ENCODE measurements at places on chromosomes 7 and 10.

GRCh38 chr7:39624442-39624807 lies 1.1 kb downstream of the RALA start:
- no peak for DNase-seq

GRCh38 chr7:69213878-69214277 lies 384.4 kb upstream of the AUTS2 start:
- DNase-seq = no peak

GRCh38 chr10:124741281-124741921 lies 2.8 kb downstream of the FAM53B start:
- DNase-seq = peak; percentile 87

DNA sequence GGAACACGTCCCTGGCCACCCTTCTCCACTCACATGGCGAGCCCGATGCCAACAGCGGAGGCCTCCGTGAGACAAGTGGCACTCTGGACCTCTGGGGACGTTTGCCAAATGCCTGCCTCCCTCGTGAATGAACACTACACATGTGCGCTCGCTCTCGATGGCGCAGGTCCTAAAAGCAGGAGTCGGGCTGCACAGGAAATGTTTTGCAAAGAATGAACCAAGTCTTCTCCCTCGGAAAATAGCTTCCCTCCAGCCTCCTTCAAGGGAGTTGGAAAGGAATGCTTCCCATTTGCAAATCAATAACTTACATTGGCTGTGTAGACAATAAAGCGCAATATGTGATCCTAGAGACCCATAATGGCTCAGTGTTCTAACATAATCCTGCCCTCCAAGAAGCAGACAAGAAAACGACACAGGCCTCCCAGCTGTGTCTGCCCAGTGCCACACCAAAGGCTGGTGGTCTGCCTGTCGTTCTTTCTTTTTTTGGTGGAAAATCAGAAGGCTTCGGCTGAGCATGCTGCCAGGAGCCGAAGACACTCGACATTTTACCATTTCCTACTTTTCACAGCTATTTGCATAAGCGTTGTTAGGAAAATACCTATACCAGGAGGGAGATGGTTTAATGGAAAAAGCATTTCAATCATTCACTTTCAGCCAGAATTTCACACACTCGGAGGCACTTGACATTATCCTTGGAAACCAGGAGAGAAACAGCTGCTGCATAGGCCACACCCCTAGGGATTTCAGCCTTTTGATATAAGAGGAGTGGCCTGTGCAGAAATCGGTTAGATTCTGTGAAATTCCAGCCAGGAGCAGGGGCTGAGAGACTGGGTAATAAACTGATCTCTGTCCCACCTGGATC lies 38.4 kb downstream of the ATXN7L1 start:
- DNase-seq = no peak

DNA sequence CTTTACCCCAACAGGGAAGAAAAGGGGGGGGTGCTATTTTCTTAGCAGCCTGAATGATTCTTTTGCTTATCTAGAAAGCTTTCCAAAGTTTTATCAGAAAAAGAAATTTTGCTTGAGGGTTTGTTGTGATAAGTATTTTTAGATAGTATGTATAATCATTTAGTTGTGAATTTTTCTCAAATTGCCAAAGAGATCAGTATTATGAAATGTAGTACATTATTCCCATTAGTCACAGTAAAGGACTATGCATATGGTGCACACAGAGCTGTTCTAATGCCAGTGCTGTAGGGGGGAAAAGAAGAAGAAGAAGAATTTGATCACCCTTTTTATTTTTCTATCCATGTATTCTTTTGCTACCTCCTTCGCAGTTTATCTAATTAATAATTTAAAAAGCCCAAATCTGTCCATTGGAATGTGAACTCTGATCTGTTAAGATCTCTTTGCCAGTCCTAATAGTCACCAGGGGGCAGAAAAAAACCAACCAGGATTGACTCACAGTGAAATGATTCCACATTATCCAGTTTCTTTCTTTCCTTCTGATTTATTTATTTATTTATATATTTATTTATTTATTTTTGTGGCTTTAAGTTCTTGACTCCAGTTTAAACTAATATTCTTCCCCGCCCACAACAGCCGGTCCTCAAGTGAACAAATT lies 4.7 kb downstream of the RBM20 start:
- DNase-seq = no peak

DNA sequence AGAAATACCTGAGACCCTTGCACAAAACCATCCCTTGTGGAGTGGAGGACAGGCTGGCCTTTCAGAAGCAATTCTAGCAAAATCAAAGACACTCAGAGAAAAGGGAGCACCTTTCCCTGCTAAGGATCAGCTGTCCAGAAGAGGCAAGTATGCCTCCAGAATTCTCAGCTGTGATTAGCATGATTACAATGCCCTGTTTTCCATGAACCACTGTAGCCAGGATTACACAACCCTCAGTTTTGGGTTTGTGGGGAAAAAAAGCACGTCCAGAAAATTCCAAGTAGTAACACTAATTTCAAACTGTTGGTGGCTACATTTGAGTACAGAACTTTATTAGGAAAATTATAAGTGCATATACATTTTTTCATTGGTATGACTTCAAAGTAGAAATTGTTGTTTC lies 15.0 kb downstream of the CXCL12 start:
- DNase-seq = no peak

- no peak for DNase-seq
Measured at GRCh38 chr7:9945131-9945530, 1028.5 kb upstream of the PHF14 start.

DNA sequence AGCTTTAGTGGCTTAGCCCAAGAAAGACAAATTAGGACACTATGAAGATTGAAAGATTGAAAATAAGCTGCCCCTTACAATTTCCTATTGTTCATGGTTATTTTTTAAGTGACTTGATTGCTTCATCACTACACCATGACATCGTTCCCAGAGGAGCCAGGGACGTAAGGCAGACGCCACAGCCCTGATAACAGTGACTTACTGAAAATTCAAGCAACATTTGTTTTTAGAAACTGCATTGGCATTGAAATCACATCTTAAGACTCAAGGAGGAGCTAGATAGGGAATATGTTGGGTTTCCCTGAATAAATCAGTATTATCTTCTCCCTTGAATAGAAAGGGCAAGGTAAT lies 38.7 kb upstream of the ANK3 start:
- DNase-seq = no peak

GRCh38 chr10:74827045-74827441 lies 643 bp downstream of the KAT6B start:
- no peak for DNase-seq

- no peak for DNase-seq
Measured at GRCh38 chr7:134371536-134371935, 54.8 kb upstream of the SLC35B4 start.

DNA sequence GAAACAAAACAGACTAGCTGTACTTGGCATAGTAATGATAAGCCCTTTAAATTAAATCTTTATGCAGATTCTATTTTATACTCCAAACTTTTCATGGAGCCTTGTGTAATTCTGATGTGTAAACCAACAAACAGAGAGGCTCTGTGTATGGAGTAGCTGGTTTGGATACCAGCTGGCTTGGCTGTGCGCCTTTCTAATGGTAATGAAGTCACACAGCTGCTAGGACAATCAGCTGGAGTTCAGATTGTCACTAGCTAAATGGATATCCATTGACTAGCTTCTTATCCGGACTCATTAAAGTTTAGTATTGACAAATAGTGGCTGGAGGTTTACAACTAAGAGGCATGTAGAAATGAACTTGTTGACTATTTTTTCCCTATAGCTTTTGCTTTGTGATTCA lies 398.4 kb downstream of the DGKB start:
- no peak for DNase-seq

DNA sequence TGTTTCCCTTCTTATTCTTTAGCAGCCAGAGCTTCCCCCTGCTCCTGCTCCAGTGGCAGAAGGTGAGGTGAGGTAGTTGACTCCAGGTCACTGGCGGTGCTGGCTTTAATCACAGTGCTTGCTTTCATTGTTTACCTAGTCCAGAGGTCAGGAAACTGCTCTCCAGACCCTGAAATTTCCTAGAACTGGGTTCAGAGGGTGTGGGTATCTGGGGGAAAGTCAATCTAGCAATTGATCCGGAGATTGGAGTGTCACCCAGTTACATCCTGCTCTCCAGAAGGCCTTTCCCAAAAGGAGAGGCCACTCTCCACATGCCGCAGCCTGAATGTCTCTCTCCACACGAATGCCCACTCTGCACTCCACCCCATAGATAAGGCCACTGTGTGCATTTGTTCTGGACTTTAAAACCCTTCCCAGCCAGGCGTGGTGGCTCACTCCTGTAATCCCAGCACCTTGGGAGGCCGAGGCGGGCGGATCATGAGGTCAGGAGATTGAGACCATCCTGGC lies 2.1 kb upstream of the MBL2 start:
- no peak for DNase-seq

DNA sequence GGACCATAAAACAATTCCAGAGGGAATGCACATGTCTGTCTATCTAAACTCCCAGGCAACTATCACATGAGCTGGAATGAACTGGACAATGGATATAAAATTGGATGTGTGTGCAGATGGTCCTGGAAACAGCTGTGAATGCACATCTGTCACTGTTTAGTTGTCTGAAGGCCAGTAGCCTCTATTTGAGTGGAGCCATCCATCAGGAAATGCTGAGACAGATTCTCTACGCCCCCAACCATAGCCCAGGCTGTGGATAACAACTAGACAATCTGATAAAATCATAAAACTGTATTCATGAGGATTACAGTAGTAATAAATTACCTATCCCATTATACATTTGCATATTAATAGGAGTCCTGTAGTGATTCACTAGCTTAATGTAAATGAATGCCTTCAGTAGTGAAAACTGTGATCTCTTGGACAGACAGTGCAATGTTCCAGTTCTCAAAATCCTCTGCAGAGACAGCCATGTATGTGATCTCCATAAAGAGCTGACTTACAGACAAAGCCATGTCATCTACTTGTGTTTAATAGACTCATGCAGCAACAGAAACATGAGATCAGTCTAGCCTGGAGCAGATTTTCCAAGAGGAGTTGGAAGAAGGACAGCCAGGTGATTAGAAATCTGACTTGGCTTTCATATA lies 907.6 kb downstream of the KCNMA1 start:
- no peak for DNase-seq

DNA sequence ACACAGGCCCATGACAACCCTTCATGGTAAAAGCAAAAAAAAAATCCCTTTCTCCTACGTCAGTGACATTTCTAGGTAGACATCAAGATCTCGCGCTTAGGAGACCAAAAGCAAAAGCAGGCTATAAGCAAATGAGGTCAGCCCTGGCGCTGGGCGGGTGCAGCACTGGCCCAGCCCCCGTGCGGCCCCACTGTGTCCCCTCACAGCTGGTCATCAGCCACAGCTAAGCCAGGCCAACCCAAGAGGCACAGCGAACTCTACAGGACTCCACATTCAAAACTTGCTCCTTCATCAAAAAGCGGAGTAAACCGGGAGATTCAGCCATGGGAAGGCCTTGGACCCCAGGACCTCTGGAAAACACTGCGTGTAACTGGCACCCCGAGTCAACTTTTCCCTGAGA lies 113.7 kb downstream of the PTPRN2 start:
- no peak for DNase-seq

- no peak for DNase-seq
Measured at GRCh38 chr7:95435422-95435780, 573 bp upstream of the PON2 start.

DNA sequence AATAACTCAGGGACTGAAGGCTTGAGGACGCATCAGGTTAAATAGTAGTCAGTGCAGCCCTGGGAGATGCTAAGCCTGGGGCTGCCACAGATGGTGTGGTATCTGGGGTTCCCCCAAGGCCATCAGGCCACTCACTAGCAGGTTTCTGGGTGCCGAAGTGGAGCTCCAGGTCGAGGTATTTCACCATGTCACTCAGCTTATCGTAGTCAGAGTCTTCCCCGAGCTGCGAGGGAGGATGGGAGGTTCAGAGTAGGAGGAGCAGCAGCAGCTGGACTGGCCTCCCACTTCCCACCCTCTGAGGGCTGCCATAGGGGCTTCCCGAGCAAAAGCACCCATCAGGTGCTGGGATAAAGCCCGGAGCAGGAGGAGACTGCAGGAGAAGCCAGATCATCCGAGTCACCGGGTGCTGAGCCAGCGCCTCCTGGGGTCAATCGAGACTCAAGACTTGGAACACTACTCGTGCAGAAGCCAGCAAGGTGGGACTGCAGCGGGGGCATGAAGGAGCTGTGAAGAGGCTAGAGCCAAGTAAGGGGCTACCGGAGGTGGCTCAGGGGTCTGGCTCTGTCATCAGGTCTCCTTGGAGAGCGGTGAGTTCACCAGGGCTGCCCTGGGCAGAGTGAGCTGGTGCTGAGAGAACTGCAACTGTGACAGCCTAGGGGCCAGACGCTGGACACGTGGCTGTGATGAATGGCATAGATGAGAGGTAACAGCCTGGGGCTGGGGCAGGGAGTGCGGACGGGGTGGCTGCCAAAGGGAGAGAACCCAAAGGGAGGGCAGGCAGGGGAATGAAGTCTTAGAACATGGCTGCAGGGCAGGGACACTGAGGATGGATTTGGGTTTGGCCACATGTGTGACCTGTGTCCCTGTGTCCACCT lies 45.3 kb downstream of the GRID2IP start:
- DNase-seq = no peak

DNA sequence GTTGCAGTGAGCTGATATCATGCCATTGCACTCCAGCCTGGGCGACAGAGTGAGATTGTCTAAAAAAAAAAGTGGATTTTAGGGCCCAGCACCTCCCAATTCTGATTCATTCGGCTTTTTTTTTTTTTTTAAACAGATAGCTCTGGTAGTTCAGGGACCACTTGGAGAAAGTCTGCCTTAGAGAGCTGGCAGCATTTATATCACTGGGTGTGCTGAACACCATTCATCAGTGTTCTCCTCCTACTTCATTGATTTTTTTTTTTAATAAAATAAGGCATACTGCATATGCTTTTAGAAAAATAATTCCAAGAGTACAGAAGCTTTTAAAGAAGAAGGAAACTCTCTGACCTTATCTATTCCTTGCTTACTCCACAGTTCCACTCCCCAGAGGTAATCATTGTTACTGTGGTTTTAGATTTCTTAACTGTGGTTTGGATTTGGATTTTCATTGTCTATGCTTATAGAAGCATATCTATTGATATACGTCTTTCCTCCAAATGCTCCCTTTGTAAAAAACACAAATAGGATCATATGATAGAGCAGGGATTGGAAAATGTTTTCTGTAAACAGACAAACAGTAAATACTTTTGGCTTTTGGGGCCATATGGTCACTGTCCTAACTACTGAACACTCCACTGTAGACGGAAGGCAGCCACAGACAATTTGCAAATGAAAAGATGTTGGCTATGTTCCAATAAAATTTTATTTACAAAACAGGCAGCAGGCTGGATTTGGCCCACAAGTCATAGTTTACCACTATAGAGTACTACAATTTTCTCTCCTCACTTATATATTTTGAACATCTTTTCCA lies 21.1 kb upstream of the SAR1A start:
- no peak for DNase-seq

GRCh38 chr10:97499561-97500296 lies 1.0 kb downstream of the UBTD1 start:
- DNase-seq = no peak

DNA sequence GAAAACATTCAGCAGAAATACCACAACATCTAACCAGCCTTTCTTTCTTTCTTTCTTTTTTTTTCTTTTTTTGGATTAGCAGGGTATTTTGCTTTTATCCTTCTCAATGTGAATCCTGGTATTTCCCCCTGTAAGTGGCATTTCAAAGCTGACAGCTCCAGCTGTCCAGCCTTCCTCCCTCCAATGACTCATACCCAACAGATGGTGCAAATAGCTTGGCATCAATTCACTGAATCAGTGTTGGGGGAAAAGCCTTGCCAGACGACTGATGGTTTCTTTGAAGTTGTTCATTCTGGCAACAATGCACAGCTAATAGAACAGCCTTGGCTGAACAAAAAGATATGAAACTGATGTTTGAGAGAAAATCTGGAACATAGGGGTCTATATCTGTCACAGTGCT lies 316.8 kb upstream of the STEAP1 start:
- DNase-seq = no peak
